ENCODE measurements at places on chromosomes 1 and 21.

- DNase-seq, result no peak
These were observed 274.4 kb downstream of the RPS6KC1 start for GRCh38 chr1:213325482-213325881.

- peak; percentile 2 for DNase-seq
These were observed 103.4 kb upstream of the TIAM1 start for GRCh38 chr21:31447505-31447904.

DNA sequence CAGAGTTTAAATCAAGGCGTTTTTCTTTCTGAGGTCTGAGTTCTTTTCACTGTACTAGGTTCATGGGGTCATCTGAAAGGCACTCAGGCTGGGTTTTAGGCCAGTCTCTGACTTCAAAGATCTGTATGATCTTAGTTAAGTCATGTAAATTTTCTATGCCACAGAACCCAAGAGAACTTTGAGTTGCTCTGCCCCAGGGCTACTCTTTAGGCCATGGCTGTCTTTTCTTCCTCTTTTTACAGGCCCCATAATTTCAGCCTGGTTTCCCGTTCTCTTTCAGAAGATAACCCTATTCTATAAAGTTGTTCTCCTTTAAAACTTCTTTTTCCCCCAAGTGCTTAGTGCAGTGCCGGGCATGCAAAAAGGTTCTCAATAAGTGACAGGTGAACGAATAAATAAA is 26.1 kb downstream of the METTL13 start:
- DNase-seq, result no peak

- peak; percentile 73 for DNase-seq
These were observed 190.4 kb upstream of the TNR start for GRCh38 chr1:175933801-175934200.

All from AG10803 (cell line).